ENCODE measurements at places on chromosomes 3 and 15.

GRCh38 chr3:64895106-64895990 lies 207.5 kb upstream of the ADAMTS9 start:
- no peak for DNase-seq

DNA sequence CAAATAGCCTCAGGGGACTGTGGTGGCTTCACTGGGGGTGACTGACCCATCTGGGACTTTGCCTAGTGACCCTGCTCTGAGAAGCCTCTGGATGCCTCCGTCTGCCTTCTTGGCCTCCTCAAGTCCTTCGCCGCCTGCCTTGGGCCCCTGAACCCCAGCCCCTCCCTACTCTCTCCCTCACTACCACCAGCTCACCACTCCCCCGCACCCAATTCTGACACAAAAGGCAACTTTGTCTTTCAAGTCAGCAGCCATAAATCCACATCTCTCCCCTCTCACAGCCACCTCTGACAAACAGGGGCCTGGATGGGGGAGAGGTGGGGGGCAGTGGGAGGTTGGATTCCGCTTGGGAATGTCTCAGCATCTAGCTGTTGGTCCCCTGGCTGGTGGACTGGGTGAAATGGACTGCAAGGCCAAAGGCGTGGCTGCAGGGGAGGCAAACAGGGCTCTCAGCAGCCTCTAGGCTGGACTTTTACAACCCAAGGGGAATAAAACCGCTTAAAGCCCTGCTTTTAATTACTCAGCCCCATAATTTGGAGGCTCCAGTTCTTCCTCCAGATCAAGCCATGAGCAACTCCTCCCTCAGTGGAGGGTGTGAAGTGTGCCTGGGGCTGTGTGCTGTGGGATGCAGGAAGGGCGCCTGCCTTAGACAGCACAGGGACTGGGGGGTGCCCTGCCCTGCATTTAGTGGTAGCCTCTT lies 33.4 kb downstream of the IGDCC3 start:
- no peak for DNase-seq

DNA sequence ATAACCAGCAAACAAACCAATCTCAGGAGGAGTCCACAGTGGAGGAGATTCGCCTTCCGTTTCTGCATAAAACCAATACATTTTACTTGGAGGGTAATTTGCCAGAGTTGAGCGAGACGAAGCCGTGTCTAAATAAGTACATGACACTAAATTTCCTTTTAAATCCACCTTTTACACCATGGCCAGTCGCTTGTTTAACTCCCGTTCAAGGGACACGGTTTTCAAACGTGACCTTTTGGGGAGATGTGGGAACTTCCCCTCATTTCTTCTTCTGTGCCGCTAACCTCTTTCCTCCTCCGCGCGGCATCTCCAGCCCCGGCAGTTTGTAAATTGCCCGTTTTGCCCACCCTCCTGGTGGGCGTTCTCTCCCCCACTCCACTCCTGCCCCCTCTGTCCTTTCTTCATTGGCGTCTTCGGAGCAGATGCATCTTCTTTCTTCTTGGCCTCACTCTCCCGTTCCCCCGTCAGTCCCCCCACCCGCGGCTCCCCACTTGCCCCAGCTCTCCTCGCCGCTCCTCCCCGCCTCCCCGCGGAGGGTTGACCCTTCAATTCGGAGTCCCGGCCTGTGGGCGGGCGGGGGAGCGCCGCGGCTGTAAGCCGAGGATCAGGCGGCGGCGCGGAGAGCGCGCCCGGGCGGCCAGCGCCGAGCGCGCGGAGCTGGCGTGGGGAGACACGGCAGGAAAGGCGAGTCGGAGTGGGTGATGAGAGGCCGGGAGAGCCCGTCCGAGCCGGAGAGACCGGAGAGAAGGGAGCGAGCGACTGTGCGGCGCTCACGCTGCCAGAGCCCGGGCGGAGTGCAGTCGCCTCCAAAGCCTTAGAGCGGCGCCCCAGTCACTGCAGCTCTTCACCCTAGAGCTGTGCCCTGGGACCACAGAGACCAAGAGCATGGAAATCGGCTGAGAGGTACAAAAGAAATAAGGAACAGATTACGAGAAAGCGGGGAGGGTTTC lies at the start of gene NLGN1:
TSS of gene NLGN1 (plus strand) at position 584 of the 950 bp plus-strand sequence.
- peak; percentile 85 for DNase-seq

DNA sequence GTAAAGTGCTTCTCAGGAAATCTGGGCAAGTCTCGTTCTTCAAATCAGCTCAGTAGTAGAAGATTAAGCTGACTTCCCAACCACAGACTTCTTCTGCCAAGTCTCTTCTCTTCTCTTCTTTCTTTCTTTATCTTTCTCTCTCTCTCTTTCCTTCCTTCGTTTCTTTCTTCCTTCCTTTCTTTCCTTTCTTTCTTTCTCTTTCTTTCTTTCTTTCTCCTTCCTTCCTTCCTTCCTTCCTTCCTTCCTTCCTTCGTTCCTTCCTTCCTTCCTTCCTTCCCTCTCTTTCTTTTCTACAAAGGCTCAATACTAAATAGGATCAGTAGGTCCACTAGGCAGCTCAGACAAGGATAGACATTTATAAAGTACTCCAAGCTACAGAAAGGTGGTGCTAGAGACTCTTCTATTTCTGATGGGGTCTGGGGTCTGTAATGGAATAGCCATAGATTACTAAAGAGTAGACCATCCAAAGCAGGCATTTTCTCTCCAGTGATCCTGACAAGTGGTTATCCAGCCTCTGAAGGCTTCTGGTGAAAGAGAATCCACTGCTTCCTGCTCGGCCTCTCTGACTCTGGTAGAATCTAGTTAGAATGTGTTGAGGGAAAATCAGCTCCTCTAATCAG lies 100.8 kb downstream of the TPRG1 start:
- DNase-seq = no peak

DNA sequence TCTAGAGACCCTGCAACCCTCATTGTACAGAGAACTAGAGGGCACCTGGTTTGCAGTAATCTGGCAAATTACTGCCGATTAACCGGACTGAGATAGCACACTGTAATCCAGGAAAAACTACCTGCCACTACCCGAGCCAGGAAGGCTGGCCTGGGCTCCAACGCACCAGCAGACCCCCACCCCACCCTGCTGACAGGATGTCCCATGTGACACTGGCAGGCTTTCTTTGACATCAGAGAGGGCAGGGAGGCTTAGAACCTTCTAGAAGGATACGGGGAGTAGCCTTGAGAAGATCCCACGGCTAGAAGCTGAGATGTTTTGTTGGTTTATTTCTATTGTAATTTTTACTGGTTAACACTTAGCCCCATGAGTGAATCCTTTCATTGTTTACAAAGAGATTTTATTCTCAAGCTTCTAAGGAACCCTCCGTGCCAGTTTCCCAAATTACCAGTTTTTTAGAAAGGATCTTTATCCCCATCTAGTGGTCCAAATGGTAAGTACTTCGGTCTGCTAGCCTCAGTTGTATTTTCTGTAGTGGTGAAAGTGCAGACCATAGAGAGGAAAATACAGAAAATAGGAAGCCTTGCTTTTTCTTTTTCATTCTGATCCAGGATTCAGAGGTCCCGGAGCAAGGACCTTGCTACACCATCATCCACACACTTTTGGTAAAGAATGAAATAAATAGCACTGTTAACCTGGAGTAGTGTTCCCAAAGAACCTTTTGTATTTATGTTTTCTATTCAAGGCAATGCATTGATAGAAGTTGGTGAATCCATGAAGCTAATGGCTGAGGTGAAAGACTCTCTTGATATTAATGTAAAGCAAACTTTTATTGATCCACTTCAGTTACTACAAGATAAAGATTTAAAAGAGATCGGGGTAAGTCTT lies 81.9 kb upstream of the ADAMTSL3 start:
- DNase-seq = peak; percentile 4

- DNase-seq = no peak
These were observed 664 bp upstream of the PIK3CA start for GRCh38 chr3:179147514-179147872.

GRCh38 chr3:142958707-142959106 lies 4.8 kb downstream of the PAQR9 start:
- no peak for DNase-seq

DNA sequence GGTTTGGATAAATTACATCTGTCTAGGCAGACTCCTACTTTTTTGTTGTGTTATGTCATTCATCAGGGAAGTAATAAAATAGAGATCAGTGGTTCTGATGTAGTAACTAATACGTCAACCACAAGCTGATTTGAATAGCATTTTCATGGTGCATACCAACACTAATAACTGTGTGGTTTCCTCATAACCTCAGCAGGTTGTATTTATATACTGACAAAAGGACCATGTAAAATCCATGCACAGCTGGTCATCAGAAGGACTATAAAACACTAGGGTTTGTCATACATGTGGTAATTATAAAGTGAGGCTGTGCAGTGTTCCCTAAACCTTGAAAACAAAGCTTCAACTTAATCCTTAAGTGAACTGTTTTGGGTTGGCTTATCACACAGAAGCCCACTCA lies 216.8 kb upstream of the RBMS3 start:
- DNase-seq = no peak

- no peak for DNase-seq
These were observed 95.5 kb downstream of the SSR3 start for GRCh38 chr3:156459434-156459833.

DNA sequence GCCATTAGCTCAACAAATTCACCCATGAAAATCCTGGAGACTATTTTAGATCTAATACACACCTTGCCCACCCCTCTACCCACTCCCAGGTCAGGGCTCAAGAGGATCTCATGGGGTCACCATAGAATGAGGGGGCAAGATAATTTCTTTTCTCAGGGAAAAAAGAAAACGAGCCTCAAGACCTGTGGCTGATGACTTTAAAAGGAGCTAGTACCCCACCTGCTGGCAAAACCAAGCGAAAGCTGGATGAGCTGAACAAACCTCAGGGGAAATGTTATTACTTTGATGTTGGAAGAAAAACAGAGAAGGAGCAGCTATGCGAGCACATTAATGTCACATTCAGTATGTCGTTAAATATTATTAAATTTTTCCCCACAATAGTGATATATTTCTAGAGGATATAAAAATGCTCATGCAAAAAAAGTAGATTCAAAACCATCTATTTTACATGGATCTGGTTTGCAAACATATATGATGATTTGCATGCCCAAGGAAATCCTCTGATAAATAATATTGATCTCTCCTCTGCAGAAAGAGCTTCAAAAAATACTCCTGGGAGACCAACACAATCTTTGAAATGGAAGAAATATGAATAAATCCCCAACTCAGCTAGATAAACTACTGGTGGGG lies 37.7 kb downstream of the PLD1 start:
- DNase-seq = peak; percentile 49

- no peak for DNase-seq
These were observed 72.1 kb downstream of the RSL24D1 start for GRCh38 chr15:55124616-55125015.

GRCh38 chr3:119700269-119700919 lies 2.4 kb upstream of the CFAP91 start:
- no peak for DNase-seq

DNA sequence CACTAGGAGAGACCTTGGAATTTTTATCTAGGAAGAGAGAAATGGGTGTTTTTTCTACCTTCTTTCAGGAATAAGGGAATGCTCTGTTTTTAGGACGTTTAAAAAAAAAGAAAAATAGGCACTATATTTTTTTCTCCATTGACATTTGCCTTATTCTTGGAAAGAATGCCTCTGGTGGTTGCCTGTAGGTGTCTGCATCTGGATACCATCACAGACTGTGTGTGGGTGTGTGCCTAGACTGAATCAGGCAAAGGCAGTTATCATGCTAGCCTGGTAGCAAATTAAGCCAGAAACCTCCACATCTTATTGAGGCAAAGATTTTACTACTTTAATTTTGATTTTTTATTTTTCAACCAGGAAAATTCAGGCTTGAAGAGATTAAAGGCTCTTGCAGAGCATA lies 513.6 kb upstream of the KCNMB2 start:
- no peak for DNase-seq

DNA sequence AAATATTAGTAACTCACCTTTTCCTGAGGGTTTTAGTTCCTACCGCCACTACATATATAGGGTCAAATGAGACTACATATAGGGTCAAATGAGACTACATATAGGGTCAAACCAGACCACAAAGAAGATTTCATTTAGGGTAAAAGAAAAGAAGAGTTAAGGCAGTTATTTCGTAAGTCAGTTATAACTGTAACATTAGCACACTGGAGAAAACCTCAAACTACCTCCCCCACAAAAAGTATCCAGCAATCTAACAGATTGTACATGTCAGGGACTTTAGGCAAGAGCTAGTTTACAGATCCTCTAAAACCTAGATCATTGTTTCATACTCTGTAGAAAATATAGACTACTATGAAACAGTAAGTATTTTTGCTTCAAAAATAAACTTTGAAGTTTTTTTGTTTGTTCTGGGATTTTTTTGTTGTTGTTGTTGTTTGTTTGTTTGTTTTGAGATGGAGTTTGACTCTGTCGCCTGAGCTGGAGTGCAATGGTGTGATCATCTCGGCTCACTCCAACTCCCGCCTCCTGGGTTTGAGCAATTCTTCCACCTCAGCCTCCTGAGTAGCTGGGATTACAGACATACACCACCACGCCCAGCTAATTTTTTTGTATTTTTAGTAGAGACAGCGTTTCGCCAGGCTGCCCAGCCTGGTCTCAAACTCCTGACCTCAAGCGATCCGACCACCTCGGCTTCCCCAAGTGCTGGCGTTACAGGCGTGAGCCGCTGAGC lies 92.4 kb upstream of the CGNL1 start:
- DNase-seq = no peak

DNA sequence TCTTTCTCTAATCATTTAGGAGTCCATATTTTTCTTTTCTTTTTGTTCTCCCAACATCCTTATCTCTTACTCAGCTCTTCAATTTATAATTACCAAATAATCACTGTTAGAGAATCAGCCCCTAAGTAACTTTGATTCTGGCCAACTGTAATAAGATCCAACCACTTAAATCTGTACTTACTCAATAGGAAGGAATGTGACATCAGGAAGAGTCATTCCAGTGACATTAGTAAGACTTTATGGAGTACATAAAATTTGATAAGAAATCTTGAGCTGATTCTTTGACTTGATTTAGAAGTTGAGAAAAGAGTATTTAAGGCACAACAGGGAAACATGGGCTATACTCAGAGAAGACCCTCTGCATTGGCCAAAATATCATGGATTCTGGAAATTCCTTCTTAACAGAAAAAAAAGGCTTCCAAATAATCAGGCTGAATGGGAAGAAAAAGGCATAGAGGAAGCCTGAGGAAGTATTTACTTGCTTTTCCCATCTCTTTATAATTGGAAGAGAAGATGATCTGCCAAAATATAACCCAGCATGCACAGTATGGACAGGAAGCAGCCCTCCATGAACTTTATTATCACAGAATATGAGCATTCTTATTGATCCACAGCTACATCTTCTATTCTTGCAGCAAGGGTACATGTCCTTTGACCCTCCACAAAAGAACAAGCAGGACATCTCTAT lies 289.7 kb upstream of the TPRG1 start:
- no peak for DNase-seq
